ENCODE measurements at places on chromosomes 5 and 9. TPM values are rescaled to one million over a fixed set of nuclear protein-coding genes. Genes with fewer than 3 reads are reported as not detected.

DNA sequence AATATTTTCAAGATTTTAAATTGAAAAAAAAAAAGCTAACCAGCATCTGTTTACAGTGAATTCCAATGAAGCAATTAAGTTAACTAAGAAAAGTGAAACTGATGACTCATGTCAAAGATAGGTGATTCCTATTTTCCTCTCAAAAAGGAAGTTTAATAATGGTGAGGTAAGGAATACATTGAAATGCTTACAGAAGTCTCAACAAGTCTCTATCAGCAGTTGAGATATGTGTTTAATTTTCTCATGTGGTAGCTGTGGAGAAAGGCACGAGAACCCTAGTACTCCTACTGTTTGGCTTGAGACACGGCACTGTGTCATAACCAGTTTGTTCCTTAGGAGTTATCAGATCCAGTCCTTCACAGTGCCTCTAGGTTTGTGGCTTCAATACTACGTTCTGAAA lies 114.5 kb downstream of the SLC25A46 start:
- DNase-seq: no peak

Gene GFPT2
- total RNA-seq: not detected

DNA sequence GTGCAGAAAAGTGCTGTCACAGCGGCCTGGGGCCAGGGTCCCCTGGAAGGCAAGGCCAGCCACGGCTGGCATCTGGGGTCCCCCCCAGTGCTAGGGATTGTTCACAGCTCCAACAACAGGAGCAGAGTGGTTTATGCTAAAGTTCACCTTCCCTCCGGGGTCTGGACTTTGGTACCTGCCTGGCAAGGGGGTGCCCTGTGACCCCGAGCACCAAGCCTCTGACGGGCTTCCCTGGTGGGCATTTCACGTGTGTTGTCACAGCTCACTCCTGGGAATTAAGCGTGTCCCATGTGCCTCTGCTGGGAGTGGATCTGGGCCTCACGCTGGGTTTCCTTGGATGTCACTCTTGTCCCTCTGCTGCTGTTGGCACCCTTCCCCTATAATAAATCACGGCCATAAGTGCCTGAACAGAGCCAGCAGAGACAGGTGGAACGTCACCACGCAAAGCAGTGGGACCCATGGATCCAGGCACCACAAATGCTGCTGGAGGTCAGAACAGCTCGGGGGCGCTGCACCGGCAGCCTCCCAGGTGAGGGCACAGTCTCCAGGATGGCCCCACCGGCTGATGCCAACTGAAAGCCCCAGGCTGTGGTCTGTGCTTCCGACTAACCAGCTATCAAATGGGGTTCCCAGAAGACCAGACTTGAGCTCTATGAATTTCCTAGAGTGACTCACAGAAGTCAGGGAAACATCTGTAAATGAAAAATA lies 17.8 kb upstream of the ZDHHC11 start:
- DNase-seq: no peak

Gene SLC34A3
- total RNA-seq: not detected

- DNase-seq: no peak
These were observed 2.4 kb downstream of the OTP start for GRCh38 chr5:77635917-77636640.

All from activated CD4-positive, alpha-beta T cell treated with anti-CD3 and anti-CD28 coated beads, Interleukin-2, amount 10 ng/mL, durations not matched to agents 7 days and 5 days (primary cell).